ENCODE measurements at places on chromosomes 6 and 20.
A peak's percentile ranks its signal among the peaks of the same experiment; 100 is the strongest.

- peak; percentile 8 for DNase-seq
Observed at GRCh38 chr20:41047975-41048305, 19.3 kb downstream of the TOP1 start.

DNA sequence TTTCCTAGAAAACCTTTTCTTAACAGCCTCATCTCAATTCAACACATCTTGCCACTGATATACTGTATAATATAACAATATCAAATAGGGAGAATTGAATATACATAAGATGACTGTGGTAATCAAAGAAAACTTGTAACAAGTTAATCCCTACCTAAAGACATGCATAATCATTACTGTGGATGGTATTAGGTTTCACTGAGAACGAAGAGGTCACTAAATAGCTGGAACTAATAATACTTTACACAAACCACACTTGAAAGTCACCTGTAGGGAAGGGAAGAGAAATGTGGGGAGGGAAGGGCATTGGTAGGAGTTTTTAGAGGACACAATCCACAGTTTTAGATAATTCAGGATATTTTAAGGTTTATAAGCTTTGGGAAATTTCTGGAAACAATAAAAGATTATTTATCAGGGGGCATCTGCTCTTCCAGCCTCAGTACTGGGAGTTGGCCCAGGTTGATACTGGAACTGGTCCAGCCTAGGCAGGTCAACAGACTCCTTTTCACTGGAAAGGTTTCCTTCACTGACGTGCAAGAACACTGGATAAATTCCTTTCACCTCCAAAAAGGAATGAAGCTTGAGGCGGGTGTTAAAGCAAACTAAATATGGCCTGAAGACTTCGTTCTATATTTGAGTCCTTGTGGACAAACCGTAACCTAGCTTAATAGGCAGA is 44.0 kb downstream of the MAP7 start:
- DNase-seq: no peak

DNA sequence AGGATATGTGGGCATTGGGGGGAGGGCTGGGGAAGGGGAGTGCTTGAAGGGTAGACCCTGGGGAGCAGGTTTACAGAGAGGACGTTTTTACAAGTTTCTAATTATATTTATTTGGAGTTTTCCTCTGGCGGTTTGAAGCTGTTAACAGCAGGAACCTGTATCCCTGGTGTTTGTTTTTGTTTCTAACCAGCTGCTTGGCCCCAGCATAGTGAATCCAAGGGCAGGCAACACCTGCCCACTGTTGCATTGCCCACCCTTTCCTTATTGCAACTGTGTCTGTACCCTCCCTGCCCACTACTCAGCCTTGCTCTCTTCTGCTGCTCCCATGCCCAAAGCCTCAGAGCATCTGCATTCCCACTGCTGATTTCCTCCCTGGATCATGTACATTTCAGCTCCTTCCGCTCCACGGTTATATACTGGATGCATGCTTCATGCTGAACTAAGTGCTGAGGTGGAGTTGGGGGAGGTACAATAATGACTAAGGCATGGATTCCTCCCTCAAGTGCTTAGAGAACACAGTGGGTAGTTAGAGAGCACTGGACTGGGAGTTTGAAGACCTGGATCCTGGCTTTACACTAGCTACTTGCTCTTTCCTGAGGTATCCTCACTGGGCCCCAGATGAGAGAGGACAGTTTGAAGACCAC is 6.0 kb downstream of the SCUBE3 start:
- no peak for DNase-seq

DNA sequence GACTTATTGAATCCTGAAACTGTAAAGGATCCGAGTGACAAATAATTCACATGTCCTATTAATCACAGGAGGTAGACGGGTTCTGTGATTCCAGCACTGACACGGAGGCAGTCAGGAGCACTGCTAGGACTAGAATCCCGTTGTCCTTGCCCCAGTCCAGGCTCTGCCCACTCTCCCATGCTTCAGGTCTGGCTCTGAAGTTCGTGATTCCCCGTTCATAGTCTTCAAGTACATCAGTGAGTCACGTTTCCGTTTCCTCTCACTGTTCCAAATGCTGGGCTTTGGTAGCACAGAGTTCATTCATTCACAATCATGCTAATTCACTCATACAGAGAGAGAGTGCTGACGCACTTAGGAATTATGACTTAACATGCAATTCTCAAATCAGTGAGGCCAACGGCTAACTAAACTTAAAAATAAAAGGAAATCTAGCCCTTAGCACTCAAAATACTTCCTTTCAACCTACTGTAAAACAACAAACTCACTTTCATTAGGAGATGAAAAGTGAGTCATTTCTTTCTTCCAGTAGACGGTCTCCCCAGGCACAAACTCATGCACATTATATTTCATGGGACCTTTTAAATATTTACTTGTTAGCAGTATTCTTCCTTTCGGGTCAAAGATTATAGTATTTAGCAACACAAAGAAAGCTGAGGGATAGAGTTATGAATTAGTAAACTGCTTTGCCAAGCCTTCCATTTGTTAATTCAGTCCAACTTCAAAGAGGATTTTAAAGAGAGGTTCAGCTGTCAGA is 94.0 kb upstream of the NHSL1 start:
- no peak for DNase-seq

GRCh38 chr6:90650041-90650940 is 63.4 kb upstream of the MAP3K7 start:
- DNase-seq: peak; percentile 65

GRCh38 chr20:44028868-44029847 is 114.5 kb downstream of the TOX2 start:
- DNase-seq: no peak

- no peak for DNase-seq
Observed at GRCh38 chr20:17610566-17611289, 40.9 kb downstream of the DSTN start.

DNA sequence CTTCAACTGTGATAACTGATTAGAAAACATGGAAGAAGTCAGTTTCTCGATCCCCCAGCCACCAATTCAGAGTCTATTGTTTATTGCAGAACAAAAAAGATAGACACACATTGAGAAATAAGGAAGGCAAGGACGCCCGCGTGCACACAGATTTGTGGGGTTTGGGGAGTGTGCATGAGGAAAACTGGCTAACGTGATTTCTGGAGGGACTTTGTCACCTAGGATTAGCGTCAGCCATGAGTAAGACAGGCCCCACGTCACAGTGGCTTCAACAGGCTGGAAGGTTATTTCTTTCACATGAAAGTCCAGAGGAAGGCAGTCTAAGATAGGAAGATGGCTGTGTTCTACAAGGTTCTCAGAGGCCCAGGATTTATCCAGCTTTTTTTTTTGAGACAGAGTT is 7.7 kb downstream of the ZNF341 start:
- DNase-seq: no peak

GRCh38 chr6:105851606-105852005 is 234.5 kb upstream of the PRDM1 start:
- no peak for DNase-seq

- DNase-seq: no peak
Observed at GRCh38 chr6:111925296-111925695, 52.0 kb upstream of the FYN start.

All from NCI-H1417 (cell line).